ENCODE measurements at places on chromosomes 1 and 21. TPM values are rescaled to one million over a fixed set of nuclear protein-coding genes. Genes with fewer than 3 reads are reported as not detected.

The CYP4B1 gene
- total RNA-seq, result not detected

The IFI44 gene
- 7.6 TPM for total RNA-seq

DNA sequence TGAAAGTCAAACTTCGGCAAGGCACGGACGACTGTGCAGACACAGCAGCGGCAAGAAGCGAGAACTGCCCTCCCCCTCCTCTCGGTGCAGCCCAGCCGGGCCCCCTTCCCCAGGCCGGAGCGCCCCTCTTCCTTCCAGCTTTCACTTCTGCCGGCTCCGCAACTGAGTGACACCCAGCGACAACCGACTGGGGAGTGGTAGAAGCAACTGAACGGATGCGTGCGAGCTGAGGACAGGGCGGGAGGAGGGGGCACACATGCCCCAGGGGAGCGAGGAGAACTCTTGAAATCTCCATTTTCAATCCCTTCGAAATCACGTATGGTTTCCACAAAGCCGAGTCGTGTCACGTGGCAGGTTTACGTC is 146.6 kb downstream of the PGBD5 start:
- no peak overlapping the region for H3K27ac ChIP-seq
- H3K4me3 ChIP-seq, result no peak overlapping the region
- no peak for DNase-seq

- H3K4me1 ChIP-seq, result no peaks in the 10 kb centered on the region
- no peak for DNase-seq
- no peak overlapping the region for H3K27ac ChIP-seq
These were observed 161.2 kb downstream of the HMCN1 start for GRCh38 chr1:185895208-185895900.
